Activated naive CD4-positive, alpha-beta T cell treated with anti-CD3 and anti-CD28 coated beads, Interleukin-2, amount 50 U/mL, for 16 hours (primary cell): ENCODE measurements at places on chromosomes 1 and 21.

DNA sequence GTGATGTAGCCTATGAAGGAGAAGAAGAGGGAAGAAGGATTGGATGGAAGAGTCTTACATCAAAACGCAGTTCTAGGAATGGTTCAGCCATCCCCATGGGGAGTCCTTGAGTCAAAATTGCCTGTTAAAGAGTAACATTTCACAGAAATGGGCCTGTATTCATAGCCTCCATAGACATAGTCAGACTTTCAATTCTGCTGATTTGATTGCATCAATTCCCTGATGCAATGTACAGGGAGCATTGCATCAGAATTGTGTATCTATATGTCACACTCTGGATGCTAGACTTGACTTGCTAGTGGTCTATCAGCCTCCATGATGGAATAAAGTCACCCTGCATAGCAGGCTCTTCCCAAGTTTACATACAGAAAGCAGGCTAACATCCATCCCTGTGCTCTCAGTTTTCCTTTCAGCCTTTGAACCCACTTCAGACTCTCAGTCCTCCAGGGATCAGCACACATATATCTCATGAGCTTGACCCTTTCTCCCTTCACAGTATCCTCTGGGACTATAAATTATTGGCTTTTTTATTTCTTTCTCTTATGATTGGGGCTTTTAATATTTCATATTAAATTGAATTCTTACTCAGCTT, 1111.7 kb upstream of the B3GALT2 start:
- no peak for DNase-seq

GRCh38 chr21:35377505-35378090, 328.5 kb upstream of the RUNX1 start:
- no peak for DNase-seq

DNA sequence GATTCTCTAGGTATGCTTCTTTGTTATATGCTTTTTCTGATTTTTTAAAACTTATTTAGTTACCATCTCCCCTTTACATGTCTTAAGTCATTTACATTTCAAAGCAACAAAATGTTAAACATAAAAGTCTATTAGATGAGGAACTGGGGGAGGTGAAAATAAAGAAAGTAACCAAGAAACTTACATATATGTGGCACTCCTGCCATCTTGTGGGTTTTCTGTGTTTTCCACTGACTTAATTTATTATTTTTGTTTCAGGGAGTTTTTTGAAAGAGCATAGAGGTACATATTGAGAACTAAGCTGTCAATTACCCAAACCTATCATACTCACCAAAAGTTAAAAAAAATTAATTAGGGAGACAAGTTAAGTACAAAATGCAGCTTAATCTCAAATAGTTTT, 1531.1 kb downstream of the MRPL39 start:
- DNase-seq, result no peak

DNA sequence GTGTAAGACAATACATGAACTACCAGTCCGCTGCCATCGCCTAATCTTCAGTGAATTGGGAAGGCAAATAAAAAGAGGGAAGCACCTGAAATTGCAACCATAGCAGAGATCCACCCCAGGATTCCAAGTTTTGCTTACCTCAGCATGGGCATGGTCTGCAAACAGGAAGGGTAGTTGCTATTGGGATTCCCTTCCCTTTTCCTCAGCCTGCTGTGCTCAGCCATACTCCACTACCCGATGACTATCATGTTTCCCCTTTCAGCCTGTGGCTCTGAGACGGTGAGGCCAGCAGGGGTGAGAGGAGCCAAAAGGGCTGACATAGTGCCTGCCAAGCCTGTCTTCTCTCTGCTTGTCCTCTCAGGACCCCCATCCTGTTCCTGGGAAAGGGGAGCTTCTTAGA, 64.2 kb downstream of the GPR137B start:
- DNase-seq, result no peak

DNA sequence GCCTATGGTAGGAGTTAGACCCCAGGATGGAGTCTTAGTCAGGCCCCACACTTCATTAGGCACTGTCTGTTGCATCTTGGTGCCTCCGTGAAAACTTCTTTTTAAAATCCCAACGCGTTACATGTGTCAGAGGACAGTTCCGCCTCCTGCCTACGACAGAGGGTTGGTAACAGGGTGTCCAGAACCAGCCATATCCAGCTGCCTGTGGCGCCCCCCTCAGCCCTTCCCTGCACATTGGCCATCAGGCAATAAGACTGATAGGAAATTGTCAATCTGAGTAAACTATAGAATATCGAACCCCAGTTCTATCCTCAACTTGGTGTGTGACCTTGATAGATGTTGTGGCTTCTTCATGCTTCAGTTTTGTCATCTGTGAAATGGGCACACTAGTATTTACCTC, 108.6 kb upstream of the CSF3R start:
- DNase-seq, result no peak

DNA sequence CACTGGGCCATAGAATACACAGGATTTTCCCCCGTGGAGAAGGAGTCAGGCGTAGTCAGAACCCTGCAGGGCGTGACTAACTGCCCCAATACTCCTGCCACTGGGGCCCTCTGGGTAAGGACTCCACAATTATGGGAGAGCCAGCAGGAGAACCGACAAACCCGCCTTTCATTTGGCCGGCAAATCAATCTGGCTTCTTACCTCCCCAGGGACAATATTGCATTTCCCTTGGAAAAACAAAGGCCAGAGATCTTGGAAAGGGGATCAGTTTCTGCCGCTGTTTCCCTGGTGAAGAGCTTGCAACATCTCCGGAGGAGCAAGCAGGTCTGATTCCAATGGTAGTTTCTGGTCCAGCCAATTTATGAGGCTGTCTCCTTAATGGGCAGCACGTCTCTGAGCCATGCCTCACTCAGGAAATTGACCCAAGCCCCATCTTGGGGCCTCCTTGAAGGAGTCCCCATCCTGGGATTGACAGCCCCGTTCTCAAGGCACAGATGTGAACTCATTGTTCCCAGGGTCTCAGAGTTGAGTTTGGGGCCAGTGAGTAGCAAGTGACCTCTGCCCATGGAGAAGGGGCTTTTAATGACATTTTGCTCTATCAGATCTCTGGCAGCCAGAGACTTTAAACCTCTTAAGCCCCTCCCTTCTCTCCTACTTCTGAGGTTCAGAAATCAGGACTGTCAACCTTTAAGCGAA, 4.3 kb downstream of the TRABD2B start:
- DNase-seq, result no peak

- no peak for DNase-seq
Observed at GRCh38 chr1:220813013-220813412, 26.3 kb downstream of the MTARC1 start.

GRCh38 chr1:115302390-115302961, 35.6 kb downstream of the NGF start:
- no peak for DNase-seq

DNA sequence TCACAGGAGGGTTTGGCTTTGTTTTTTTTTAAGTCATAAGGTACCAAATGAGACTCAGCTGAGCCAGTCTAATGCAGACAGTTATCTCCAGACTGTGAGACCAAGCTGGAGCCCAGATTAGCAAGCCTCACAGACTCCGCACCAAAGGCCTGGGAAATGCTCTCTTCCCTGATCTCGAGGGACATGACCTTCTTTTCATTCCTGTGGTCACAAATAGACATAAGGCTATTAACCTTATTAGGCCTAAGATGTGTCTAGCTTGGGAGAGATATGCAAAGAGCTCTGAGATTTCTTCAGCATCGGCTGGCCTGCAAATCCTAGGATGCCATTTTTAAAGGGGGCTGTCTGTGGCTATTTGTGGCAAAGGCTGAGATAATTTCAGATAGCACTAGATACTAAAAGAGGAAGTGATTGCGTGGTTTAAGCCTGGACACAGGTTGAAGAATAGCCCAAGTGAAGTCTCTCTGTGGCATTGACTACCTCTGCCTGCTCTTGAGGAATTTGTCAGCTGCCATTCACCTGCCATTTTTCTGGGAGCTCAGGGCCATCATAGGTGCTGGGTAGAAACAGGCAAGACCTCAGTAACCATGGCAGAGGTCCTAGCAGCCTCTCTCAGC, 301.3 kb downstream of the SIPA1L2 start:
- no peak for DNase-seq

- DNase-seq, result no peak
Observed at GRCh38 chr1:167159782-167160181, 60.9 kb upstream of the POU2F1 start.

- no peak for DNase-seq
Observed at GRCh38 chr1:14761291-14762153, 163.0 kb downstream of the KAZN start.

GRCh38 chr1:15020943-15021745, 132.4 kb upstream of the TMEM51 start:
- no peak for DNase-seq

DNA sequence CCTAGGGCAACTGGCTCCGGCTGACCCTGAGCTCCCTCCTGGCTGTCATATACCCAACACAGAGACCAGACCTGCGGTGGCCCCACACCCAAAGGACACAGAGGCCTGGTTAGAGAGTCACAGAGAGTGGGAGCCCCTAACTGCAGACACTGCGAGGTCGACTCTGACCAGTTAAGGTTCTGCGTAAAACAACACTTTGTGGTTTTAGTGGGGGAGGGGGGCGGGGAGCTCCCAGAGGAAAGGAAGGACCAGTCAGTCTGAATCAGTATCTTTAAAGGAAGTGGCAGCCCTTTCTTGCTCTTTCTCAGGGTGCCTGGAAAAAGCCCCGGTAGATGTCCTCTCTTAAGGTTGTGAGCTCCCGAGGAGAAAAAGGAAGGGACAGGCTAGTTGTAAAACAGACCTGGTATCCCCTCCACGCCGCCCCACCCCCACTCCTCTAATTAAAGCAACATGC, 2.4 kb downstream of the SSBP3 start:
- DNase-seq, result no peak

DNA sequence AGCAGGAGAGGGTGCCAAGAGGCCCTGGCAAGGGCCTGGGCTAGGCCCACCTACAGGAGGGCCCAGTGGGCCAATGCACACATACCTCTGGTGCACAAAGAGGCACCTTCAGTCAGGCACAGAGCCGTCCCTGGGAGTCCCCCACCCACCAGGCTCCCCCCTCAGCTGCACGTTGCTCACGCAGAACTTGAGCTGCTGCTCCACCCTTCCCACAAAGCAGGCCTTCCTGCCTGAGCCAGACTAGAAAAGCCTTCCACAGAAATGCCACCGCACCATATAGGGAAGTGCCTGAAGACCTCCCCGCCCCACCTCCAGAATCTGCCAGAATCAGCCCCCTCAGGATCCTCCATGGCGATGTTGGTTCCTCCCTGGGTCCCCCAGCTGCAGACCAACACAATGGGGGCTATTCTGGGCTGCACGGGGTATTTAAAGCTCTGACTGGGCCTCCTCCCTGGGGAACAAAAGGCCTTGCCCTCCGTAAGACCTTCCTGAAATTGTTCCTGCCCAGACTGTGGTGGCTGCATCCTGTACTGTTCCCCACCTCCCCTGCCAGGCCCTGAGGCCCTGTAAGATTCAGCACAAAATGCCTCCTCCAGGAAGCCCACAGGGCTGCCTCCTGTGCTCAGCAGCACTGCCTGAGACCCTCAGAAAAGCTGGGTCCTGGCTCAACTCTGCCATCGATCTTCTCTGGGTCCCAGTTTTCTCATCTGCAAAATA, 27.2 kb downstream of the HSPG2 start:
- peak; percentile 55 for DNase-seq

- no peak for DNase-seq
Observed at GRCh38 chr1:34640654-34641401, 114.0 kb upstream of the GJB5 start.

DNA sequence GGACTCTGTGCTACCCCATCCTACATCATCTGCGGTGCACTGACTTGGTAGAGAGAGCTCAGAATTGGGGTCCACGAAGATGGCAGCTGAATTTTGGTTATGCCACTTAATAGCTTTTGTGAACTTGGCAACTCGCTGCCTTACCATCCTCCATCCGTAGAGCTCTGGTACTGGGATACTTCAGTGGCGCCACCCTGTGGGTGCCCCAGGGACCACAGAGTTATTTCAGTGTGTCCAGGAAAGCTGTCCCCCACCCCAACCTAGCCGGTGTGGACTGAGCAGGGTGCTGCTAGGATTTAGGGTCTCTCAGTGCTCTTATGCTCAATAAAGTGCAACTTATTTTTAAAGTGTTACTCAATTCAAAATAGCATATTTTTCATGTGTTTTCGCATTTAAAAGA, 9.0 kb upstream of the USF1 start:
- DNase-seq, result no peak

- no peak for DNase-seq
Observed at GRCh38 chr1:224525411-224526040, 90.6 kb upstream of the CNIH3 start.
